A549 (cell line): ENCODE measurements at places on chromosomes 1 and 21.

- no peak for DNase-seq
Observed at GRCh38 chr21:20040768-20041167, 957.4 kb upstream of the NCAM2 start.

DNA sequence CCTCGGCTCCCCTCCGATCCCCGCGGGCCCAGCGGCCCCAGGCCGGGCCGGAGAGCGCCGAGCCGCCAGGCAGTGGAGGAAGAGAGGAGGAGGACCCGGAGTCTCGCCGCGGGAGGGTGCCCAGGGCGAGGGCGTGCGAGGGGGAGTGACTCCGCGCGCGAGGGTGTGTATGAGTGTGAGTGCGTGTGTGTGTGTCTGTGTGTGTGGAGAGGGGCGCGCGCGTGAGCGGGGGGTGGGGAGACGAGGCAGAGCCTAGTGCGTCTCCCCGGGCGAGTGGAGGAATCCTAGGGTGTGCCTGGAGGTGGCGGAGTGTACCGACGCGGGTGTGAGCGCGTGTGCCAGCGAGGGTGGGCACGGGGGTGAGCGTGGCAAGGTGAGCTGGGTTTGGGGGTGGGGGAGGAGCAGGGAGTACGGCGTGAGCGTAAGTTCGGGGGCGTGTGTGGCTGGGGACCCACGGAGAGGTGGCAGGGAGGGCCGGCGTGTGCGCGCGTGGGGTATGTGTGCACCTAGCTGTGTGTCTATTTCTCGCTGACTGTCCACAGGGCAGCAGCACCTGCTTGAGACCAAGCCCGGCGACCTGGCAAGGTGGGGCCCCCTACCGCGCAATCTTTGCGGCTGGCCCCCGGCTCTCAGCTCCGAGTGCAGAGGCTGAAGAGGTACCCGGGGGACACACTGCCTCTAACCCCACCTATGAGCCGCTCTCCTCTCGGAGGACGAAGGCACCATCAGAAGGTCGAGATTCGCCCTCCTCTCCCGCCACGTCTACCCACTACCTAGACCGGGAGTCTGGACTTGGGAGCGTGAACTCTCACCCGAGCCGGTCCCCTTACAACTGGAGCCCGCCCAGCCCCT lies 784 bp upstream of the KCND3 start:
- DNase-seq: no peak

DNA sequence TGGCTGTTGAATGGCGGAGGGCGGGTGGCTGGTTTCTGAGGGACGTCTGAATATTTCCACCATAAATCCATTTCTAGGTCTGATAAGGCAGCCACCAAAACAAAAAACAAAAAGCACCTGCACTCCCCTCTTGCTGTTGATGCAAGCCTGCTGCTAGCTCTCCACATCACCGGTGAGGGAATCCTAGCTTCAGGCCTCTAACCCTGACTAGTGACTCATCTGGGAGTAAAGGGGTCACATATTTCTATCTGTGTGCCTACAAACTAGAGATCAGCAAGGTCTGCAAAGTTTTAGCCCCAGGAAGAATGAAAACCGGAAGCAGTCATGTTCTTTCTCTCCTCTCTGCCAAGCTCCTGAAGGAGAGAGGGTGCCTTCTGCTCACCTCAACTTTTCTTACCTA lies 10.3 kb upstream of the ERMAP start:
- DNase-seq: no peak

- no peak for DNase-seq
Observed at GRCh38 chr1:22855668-22856606, 116.7 kb downstream of the LACTBL1 start.
